Activated CD4-positive, alpha-beta T cell treated with anti-CD3 and anti-CD28 coated beads, Interleukin-2, Interleukin-4, amounts not matched to agents 100 ng/mL and 50 ng/mL, durations not matched to agents 16 hours and 8 hours (primary cell): ENCODE measurements at places on chromosomes 2 and 18.

DNA sequence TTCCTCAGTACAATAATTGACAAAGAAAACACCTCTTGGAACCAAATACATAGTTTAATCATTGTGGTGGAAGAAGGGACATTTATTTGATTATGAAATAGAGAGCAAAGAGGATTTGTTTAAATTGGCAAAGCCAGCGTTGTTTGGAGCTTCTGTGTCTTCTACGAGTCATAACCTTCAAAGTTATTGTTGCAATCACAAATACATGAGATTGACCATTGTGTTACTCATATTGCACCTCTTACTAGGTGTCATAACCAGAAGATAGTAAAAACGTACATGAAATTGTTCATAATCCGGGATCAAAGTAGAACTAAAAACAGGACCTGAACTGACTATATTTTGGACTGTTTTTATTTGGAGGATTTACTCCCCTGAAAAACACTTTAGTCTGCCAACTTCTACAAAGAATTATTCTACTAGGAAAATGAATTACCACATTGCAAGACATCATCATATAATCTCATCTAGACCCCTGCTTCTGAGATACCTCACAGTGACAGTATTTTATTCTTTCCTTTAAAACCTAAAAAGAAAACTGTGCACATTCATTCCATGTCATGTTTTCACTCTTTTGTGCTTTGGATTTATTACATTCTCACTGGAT is 151.7 kb upstream of the KLF7 start:
- peak; percentile 81 for DNase-seq

- no peak for DNase-seq
Observed at GRCh38 chr18:78230911-78231310, 748.7 kb upstream of the SALL3 start.

GRCh38 chr2:237895544-237896506 is 36.4 kb downstream of the RAMP1 start:
- DNase-seq = no peak

GRCh38 chr2:226142463-226142862 is 657.2 kb downstream of the IRS1 start:
- DNase-seq = no peak
